ENCODE measurements at places on chromosomes 5 and 9.

DNA sequence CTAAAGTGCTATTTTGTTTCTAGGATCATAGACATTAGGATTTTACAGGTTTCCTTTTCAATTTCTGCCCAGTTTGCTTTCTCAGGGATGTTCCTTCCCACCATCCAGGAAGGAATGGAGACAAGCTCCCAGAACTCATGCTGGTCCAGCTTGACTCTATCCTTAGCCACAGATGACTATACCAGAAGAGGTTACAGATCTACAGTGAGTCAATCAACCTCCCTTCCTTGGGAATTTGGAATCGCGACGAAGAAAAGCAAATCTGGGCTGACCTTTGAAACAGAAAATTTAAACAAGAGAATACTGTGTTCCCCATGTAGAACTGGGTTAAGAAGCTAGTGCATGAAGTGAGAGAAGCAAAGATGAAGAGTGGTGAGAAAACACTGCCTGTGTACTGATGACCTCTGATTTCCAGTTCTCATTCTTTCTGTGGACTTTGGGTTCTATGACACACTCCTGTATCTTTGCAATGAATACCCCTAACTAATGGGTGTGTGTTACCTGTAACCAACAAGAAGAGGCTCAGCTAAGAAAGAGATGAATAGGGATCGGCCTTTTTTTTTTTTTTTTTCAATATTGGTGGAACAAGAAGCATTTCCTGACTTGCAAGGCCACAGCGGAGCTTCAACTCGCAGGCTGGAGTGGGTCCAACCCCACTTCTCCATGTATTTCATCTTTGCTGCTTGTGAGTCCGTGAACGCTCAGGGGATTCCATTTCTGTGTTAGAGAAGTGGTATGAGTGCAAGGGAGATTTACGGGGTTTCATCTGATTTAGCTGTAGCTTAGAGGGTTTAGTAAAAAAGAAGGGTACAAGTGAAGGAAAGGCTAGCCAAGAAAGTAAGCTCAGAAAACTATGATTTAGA, 563.9 kb upstream of the CLINT1 start:
- no peak for DNase-seq

- no peak for DNase-seq
These were observed 148.9 kb downstream of the RXRA start for GRCh38 chr9:134475011-134475790.

DNA sequence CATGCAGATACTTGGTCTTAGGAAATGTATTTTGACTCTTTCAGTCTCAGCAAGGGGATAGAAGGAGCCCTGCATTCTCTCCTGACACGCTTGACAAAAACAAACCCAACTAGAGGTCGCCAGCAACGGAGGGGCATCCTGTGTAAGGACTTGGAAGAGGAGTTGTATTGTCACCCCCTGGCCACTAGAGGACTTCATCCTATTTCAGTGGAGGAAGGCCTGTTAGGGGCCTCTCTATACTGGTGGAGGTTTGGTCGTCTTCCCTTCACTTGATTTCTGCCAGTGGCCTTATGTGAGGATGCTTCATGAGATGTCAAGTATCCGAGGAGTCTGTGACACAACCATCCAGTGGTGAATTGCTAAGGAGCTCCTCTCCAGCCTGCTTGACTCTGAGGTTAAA, 122.8 kb upstream of the STC2 start:
- no peak for DNase-seq

GRCh38 chr5:115151208-115151805, 18.4 kb downstream of the TRIM36 start:
- no peak for DNase-seq

GRCh38 chr9:94085062-94085639, 887 bp downstream of the PTPDC1 start:
- DNase-seq, result no peak

- DNase-seq, result no peak
These were observed 558.7 kb downstream of the ACTL7B start for GRCh38 chr9:108297073-108297472.

DNA sequence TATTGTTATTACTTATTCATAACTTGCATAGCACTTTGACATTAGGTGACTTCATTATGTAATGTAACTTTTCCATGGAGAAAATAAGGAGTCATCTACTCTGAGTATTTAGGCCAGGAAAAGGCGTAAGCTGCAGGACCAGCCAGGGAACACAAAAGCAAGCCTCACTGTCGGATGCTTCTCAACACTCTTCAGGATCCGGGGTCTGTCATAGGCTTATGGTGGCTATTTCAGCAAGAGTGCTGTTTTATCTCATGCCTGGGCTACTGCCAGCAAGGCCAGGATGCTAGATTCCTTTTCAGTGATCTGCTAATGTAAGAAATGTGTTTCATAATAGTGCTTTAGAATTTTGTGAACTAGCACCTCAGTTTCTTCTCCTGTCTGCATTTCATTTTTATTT, 162.4 kb downstream of the CHSY3 start:
- DNase-seq, result no peak

DNA sequence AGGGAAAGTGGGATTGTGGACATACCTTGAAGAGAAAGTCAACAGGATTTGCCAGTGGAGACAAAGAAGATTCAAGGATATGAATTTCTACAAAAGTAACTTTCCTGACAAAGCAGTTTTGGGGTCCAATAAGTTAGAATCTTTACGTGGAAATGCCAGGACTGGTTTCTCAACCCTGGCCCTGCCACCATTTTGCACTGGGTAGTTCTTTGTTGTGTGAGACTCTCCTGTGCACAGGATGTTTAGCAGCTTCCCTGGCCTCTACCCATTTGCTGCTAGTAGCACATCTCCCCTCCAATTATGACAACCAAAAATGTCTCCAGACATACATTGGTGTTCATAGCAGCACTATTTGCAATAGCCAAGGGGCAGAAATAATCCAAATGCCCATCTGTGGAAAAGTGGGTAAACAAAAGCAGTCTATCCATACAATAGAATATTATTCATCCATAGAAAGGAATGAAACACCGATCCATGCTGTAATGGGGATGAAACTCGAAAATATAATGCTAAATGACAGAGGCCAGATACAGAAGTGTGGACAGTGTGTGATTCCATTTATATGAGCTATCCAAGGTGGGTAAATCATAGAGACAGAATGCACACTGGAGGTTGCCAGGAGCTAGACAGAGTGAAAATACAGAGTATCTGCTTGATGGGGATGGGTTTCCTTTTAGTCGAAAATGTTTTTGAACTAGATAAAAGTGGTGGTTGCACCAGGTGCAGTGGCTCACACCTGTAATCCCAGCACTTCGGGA, 91.4 kb downstream of the NSUN2 start:
- no peak for DNase-seq

GRCh38 chr5:81533629-81534405, 139.9 kb upstream of the ACOT12 start:
- no peak for DNase-seq

- DNase-seq, result no peak
These were observed at the start of gene NINJ1 for GRCh38 chr9:93134015-93134739. NINJ1 (minus strand) TSS chr9:93134251; CDS start chr9:93134217, 34 bp downstream.

DNA sequence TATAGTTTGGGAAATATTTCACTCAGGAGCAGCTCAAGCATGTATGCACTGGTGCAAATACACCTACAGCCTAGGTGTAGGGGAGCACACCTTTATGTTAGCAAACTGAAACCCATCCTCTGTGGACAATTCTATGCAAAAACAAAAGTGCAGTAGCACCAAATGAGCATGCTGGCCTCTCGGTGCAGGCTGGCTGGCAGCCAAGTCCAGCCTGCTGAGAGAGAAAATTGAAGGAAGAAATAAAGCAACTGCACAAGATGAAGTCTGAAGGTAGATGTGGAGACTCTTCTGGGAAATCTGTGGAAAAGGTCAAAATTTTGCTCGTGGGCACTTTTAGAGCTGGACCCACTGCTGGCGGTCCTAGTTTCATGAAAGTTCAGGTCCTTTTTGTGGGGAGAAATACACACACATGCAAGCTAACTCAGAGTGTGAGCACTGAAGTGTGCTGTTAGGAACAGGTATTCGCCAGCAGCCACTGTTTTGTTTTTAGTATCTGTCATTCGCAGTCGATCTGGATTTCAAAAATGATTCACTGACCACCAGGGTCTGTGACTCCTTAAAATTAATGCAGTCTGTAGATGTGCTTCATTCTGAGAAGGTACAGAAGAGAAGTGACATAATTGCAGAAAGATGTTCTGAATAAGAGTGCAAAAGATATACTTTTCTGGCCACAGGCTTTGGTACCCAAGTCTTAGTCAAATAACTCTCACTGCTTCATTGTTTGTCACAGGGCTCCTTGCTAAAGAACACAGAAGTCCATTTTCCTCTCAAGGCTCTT, 281.7 kb downstream of the PARP8 start:
- no peak for DNase-seq

- no peak for DNase-seq
These were observed 33.5 kb downstream of the TMEM245 start for GRCh38 chr9:109086221-109086620.

DNA sequence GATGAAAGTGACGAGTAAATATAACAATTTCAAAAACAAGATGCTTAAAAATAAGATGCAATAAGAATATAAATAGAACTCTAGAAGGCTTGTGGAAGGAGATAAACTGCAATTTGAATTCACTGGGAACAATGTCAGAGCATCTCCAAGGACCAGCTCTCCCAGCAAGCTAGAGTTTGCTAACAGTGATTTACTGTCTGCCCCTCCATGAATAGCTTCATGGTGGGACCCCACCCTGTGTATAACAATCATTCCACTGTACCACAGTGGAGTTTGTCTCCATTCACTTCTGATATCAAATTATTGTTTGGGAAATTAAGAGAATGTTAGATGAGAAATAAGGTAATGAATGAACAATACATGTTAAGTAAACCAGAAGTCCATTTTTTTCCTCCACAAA, 7.3 kb upstream of the SEMA6A start:
- DNase-seq, result no peak

GRCh38 chr5:138890644-138891043, 15.5 kb upstream of the LRRTM2 start:
- DNase-seq, result no peak

DNA sequence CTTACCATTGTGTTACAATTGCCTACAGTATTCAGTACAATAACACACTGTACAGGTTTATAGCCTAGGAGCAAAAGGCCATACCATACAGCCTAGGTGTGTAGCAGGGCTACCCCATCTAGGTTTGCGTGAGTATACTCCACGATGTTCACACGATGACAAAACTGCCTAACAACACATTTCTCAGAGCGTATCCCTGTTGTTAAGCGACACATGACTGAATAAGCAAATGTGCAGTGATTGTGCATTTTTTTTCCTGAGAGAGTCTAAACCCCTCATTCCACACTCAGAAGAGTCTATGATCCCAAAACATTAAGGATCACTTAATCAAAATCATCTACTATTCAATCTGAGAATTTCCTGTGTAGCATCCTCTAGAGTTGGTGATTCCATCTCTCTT, 68.4 kb upstream of the GABRP start:
- no peak for DNase-seq

- DNase-seq, result no peak
These were observed 846 bp downstream of the MGAT1 start for GRCh38 chr5:180801596-180802324.

GRCh38 chr5:9035346-9035745, 510.5 kb downstream of the SEMA5A start:
- no peak for DNase-seq

- no peak for DNase-seq
These were observed 172.4 kb upstream of the PHYKPL start for GRCh38 chr5:178404987-178405386.

DNA sequence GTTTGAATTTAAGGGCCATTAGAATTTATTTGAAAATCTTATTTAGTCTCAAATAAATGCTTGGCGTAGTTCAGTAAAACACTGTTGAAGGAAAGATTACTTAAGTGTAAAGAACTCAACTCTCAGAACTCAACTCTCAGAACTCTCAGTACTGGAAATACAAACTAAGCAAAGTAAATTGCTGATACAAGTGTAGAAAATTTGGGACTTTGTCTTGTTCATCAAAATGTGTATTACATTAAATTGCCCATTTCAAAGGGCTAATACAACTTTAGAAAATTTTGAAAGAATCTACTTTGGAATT, 99.4 kb downstream of the CSNK1G3 start:
- no peak for DNase-seq

GRCh38 chr5:158995694-158996173, 104.0 kb downstream of the EBF1 start:
- no peak for DNase-seq

DNA sequence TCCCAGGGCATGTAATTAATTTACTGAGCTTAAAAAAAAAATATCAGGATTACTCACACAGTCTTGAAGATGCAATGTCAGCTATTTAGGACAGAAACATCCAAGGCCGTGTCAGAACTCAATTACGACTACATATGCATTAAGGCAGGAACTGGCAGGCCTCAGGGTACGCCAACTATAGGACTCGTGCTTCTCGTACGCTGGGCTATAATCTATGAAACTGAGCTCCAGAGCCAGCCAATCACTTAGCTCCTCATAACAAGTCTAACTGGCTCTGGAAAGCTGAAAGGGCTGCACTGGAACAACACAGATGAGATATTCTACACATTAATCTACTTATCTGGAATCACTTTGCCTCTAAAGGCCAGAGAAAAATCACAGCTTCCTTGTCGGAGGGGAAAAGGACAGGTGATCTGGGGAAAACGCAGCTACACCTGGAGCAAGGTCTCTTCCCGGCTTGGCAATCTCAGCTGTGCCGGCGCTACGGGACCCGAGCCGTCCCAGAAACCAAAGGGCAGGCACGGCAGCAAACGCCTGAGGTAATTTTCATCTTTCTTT, 212.0 kb downstream of the DEPDC1B start:
- no peak for DNase-seq

DNA sequence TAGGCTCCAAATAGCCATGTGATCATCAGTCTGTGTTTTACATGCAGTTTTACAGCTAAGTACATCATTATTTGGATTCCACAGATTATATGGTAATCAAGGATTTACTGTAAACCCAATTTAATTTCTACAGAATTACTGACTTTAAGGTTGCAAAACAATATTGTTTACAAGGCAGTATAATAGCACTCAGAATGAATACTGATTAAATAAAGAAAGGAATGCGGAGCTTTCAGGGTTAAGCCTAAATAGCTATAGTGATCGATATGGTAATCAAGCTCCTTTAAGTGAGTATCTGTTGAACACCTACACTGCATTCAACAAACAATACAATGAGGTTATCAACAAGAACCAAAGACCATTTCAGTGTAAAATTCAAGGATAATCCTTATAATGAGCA, 64.3 kb downstream of the DMAC1 start:
- no peak for DNase-seq

- DNase-seq, result no peak
These were observed 13.0 kb upstream of the TMEM38B start for GRCh38 chr9:105681313-105681712.

GRCh38 chr5:75513841-75514240, 2.1 kb downstream of the POLK start:
- DNase-seq, result no peak

DNA sequence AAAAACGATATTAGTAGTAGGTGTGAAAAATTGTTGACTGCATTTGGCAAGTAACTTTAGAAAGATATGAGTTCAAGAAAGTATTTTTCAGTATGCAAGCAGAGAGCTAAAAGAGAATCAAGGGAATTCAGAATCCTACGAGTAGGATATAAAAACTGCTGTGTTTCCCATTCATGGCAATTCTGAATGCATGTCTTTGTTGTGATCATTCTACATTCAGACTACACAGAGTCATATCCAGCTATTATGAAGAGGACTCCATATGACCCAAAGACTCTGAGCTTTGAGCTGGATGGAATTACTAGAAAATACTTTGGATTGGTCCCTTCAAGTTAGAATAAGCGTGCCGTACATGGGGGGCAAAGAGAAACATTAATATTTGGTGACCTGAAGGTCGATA, 12.0 kb downstream of the IFNE start:
- no peak for DNase-seq

GRCh38 chr9:36942891-36943290, 91.2 kb downstream of the PAX5 start:
- no peak for DNase-seq
